ENCODE measurements at places on chromosomes 1 and 21. TPM values are rescaled to one million over a fixed set of nuclear protein-coding genes. Genes with fewer than 3 reads are reported as not detected.

GRCh38 chr1:211517006-211517405 lies 25.0 kb upstream of the RD3 start:
- no peaks in the 10 kb centered on the region for H3K27me3 ChIP-seq
- H3K4me3 ChIP-seq = no peak overlapping the region
- H3K27ac ChIP-seq = no peak overlapping the region
- no peaks in the 10 kb centered on the region for H3K36me3 ChIP-seq
- DNase-seq = no peak

The PRDM16 gene
- total RNA-seq = 3.6 TPM

The TOMM20 gene
- 112 TPM for total RNA-seq

DNA sequence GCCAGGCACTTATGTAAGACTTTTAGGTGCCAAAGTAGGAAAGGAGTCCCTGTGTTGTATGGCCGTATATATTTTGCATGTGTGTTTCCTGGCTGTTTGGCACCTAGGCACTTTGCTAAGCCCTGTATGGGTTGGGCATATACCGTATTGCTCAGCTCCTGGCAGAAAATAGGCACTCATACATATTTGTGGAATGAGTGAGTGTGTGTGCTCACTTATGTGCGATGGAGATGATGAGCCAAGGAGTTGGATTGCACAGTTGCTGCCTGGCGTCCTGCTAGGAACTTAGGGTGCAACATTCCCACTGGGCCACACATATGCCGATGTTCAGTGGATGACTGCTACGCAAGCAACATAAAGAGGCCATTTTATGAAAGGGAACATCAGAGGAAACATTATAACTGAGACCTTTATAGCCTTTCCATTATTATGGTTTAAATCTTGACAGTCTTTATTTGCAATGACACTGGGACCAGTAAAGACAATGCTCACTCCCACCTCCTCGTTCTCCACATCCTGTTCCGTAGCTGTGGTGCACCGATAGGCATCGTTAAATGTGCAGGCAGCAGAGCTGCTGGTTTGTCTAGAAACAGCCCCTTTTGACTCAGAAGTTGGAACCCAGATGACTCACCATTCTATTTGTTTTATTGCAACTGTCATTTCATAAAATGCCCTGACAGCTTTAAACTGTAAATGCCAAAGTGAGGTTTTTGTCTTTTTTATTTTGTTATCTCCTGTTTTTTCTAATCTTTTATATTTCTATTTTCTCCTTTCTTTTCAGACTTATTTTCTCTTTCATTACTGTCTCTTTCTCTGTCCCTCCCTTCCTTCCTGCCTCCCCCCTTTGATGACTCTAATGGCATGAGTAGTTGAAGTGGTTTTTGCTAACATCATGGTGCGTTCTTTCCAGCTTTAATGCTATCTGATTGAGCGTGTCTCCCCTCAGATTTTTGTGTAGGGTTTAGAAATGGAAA lies 36.1 kb downstream of the PEX14 start:
- no peaks in the 10 kb centered on the region for H3K27me3 ChIP-seq
- peak overlapping the region; percentile 34 for H3K27ac ChIP-seq
- H3K4me3 ChIP-seq = no peak overlapping the region
- DNase-seq = no peak

The RHBG gene
- total RNA-seq = not detected

- no peak overlapping the region for H3K27ac ChIP-seq
- no peak for DNase-seq
- H3K4me1 ChIP-seq = no peaks in the 10 kb centered on the region
- H3K4me3 ChIP-seq = no peak overlapping the region
- H3K36me3 ChIP-seq = no peaks in the 10 kb centered on the region
- H3K27me3 ChIP-seq = no peaks in the 10 kb centered on the region
Observed at GRCh38 chr1:190029441-190029840, 448.2 kb downstream of the BRINP3 start.

The CTSS gene
- total RNA-seq = 218 TPM

The ZRANB2 gene
- 149 TPM for total RNA-seq

Measured in breast epithelium (tissue), 4 donors.